COR-L47 (cell line): ENCODE measurements at places on chromosomes 6 and 20.

GRCh38 chr20:49037962-49038387, 8.1 kb upstream of the CSE1L start:
- no peak for DNase-seq

GRCh38 chr6:151482290-151482689, 11.5 kb upstream of the CCDC170 start:
- no peak for DNase-seq

GRCh38 chr6:157741948-157742556, 81.0 kb upstream of the SNX9 start:
- DNase-seq: no peak

- DNase-seq: peak; percentile 81
Observed at GRCh38 chr6:41523915-41524633, 22.1 kb upstream of the FOXP4 start.

DNA sequence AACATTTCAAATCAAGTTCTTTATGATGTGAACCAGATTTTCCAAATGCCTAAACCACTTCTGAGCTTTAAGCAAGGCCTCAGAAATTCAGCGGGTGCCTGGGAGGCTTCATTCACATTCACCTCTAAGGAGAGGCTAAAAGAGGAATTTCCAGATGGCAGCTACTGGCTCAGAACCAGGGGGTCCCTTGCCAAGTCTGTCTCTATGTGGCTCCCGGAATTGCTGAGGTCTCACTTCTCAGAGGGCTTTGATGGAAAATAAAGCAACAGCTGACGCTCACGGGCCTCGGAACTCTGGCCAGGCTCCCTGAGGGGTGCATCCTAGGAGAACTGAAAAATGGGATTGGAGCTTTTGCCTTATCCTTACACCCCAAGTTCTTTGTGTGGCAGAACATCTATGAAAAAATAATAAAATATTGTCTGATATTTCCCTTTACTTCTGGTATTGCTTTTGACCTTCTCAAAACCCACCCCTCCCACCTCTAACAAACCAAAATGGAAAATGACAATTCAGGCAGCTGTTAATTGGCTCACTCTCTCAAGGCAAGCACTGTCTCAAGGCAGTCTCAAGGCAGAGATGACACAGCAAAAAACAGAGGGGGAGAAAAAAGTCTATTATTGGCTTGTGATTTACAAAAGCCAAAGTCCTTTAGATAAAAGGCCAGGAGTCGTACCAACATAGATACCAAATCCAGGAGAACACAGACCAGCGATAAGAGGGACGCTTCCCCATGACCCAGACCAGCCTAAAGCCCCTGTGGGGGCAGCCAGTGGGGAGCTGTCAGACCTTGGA, 21.8 kb upstream of the LRRN4 start:
- DNase-seq: no peak

GRCh38 chr6:144346719-144347447, 61.7 kb downstream of the UTRN start:
- no peak for DNase-seq

DNA sequence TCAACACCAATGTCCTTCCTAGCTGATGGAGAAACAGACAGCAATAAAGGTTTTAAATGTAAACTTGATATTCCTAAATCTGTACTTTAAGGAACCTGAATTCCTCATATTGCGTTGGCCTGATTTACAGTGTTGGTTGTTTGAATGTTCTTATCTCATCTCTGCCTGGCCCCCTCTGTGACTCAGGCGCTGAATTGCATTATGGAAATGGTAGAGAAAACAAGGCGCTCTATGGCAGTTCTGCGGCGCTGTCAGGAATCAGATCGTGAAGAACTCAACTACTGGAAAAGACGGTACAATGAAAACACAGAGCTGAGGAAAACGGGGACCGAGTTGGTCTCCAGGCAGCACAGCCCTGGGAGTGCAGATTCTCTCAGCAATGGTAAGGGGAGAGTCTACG, 32.6 kb upstream of the C20orf144 start:
- DNase-seq: no peak

DNA sequence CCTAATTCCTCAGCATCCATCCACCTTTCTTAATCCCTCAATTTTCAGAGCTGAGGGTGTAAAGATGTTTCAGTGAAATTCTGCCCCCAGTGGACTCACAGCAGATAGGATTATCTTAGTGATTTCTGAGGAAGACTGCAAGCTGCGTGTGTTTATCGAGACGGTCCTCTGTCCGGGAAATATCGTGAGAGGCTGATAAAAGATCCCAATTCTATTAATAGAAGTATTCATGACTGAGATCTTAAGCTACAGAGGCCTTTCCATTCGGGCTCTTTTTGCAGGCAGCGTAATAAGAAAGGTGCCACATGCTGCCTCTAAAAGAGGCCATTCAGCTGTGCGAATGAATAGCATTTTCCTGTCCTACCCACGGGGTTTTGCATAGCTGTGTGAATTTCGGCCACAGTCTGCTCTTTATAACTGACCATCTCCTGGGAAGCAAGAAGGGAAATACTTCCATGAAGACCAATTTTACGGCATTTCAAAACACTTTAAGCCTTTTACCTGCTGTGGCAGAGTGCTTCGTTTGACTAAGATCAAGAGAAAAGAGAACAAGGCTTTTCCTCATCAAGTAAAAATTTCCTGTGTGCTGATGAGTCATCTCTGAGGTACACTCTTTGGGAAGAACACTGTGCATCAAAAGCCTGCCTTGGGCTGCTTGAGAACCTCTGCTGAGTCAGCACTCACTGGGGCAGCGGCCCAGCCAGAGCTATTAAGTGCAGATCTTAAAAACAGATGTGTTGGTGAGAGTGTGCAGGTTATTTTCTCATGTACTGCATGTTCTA, 208.8 kb downstream of the ARHGAP18 start:
- DNase-seq: no peak

GRCh38 chr6:129843573-129843972, 17.5 kb downstream of the TMEM244 start:
- no peak for DNase-seq

GRCh38 chr6:142331075-142331551, 29.3 kb downstream of the ADGRG6 start:
- DNase-seq: no peak

DNA sequence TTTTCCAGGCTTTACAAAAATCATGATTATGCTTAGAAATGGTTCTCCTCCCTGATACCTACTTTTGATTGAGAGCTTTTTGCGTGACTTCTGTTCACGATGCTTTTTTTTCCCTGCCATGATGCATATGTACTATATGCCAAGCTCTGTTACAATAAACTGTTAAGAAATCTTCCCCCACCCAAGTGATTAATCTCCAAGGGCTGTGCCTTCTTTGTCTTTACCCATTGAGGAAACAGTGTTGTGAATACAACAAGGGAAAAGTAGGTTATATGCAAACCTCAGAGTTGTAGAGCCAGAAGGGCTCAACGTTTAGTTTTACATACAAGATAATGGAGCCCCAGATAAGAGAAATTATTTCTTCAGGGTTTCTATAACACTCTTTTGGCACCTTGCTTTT, 34.1 kb upstream of the MYLK2 start:
- DNase-seq: no peak

- DNase-seq: no peak
Observed at GRCh38 chr20:55375920-55376319, 629.4 kb downstream of the CBLN4 start.

DNA sequence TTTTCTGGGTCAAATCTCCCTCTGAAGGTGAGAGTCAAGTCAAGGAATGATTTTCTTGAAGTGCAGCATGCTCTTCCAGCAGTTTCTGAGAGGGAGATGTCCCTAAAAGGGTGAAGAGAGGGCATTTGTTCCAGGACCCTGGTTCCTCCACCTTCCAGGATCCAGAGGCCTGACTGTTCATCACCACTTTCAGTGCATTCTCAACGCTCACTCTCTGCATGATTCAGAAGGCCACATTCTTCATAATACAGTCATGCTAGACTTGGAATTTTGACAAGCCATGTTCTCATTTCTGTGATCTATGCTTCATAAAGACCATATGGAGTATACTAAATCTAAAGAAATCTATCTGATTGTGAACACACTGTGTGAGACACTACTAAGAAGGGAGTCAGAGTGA, 85.1 kb downstream of the PDE7B start:
- no peak for DNase-seq

DNA sequence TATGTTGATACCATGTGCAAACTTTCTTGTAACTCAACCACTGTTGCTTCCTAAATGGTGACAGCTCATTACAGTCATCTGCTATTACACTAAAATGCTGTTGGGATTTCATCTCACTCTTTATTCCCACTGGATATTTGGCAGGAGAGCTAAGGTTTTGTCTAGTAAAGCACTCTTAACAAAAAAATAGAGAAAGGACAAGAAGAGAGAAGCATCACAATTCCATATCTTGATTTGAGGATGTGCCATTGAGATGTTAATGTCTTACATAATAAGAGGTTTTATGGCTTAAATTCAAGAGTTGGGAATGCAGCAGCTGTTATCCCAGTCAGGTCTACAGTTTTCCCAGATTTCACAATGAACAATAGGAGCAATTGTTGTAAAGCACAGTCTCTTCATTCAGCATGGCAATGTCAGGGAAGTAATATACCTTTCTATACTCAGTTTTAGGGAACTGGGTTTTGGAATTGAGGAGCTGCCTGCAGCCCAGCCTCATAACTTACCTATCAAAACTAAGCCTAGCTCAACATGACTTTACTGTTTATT, 134.9 kb downstream of the ISM1 start:
- DNase-seq: no peak

GRCh38 chr6:73942592-73943186, 246.7 kb downstream of the CD109 start:
- no peak for DNase-seq

GRCh38 chr6:116022841-116023445, 37.7 kb downstream of the FRK start:
- no peak for DNase-seq

DNA sequence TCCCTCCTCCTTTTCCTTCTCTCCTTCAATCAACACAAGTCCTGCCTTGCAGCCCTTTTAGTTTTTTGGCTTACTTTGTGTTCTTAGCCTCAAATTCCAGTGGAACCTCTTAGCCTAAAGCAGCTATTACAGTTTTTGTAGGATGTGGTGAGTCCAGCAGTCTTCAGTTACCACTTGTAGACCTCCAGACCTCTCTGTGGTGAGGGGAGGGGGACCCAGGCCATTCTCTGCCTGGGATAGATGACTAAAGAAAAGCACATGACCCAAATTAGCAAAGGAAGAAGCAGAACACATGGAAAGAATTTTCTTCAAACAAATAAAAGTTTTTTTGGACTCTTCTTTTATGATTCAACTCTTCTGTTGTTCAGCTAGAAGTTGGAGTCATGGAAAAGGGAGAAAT, 246.5 kb downstream of the HAO1 start:
- no peak for DNase-seq

GRCh38 chr6:45488889-45489288, 111.2 kb upstream of the SUPT3H start:
- no peak for DNase-seq

DNA sequence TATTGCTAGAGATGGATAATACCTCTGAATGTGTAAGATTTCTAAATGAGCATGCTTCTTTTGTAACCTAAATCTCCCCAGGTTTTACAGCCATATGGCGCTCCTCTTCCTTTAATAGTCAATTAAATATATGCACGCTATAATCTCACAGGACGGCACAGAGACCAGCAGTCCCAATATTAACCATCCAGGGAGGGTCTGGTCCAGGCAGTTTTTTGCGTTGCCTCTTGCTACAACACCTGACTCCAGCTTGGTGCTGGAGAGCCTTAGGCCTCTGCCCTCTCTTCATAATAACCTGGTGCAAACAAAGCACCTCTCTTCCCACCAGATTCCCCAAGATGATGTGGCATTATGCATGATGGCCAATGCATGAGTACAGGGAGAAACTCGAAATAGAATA, 183.4 kb downstream of the LY86 start:
- DNase-seq: no peak

DNA sequence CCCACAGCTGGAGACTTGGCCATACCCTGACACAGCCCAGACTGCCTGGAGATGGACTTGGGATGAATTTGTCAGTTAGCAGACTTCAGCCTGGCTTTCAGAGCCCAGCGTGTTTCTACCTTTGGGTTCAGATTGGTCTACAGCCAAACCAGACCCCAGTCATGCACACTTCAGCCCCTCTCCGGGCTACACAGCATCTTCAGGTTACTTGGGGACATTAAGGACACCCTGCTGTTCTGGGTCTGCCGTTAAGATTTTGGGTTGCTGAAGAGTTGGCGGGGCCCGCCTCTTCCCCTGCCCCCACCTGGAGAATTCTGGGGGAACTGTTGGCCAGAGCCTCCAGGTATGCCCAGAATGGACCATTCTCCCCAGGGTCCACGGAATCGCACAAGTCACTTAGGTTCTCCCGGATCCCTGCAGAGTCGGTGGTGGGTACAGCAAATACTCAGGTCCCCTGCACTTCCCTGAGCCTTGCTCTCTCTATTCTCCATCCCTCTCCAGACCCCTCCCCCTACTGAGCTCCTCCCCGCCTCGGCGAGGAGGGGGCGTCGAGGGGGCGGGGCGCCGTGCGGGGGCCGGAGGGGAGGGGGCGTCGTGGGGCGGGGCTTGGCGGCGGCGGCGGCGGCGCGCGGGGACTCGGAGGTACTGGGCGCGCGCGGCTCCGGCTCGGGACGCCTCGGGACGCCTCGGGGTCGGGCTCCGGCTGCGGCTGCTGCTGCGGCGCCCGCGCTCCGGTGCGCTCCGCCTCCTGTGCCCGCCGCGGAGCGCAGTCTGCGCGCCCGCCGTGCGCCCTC, at the start of gene PTK7:
Gene PTK7, plus strand, starts transcription at position 645 of the 794 bp plus-strand sequence. CDS start 175 bp downstream, outside the sequence.
- DNase-seq: peak; percentile 81

DNA sequence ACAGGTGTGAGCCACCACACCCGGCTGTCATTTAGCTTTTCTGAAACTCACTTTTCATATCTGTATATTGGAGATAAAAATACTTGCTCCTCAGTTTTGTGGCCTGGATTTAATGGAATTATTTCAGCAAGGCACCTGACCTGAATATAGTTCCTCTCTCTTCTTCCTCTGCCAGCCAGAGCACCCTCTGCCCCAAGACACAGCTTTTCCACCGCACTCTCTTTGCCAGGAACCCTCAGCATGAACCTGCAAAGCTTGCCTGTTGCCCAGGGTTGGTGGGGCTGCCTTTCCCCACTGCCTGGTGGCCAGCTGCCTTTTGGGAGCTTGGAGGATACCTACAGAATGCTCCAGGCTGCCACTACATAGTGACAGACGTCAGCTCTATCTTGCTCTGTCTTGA, 3.1 kb downstream of the GTSF1L start:
- no peak for DNase-seq

- DNase-seq: no peak
Observed at GRCh38 chr6:138196122-138196738, 22.1 kb downstream of the PBOV1 start.

GRCh38 chr20:3710703-3711483, 1.5 kb downstream of the SIGLEC1 start:
- DNase-seq: peak; percentile 32

DNA sequence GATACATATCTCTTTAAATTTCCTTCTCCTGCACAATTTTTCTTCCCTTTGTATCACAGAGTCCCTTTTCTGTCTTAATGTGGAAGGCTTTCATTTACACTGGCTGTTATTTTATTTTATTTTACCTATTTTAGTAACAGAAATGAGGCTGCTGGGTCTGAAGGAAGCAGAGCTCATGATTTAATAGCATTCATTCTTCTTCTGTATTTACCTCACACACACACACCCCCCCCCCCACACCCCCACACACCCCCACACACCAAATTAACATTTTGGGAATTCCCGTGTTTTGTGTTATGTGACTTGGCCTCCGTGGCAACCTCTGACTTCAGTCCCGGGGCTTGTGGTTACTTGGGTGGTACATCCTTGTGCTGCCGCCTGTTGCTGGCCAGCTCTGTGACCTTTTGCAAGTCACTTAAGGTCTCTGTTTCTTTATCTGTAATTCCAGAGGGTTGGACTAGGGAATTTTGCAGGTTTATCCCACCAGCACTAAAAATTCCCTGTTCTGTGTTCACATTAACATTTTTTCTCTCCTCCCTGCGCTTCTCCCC, 108.8 kb downstream of the TIAM2 start:
- DNase-seq: no peak

- no peak for DNase-seq
Observed at GRCh38 chr6:92849636-92850035, 569.7 kb downstream of the EPHA7 start.
